ENCODE measurements at places on chromosomes 13 and 19. TPM values are rescaled to one million over a fixed set of nuclear protein-coding genes. Genes with fewer than 3 reads are reported as not detected.

LINGO3 gene
- not detected for total RNA-seq

ZNF470 gene
- total RNA-seq: 4.1 TPM

RFPL4A gene
- not detected for total RNA-seq

SRRM5 gene
- total RNA-seq: not detected

FCAR gene
- total RNA-seq: not detected

ZNF541 gene
- total RNA-seq: not detected

MEIS3 gene
- 25.8 TPM for total RNA-seq

VSTM2B gene
- total RNA-seq: not detected

LYPD3 gene
- 13.0 TPM for total RNA-seq

BST2 gene
- total RNA-seq: 26.3 TPM

GATAD2A gene
- 61.7 TPM for total RNA-seq

SIAH3 gene
- total RNA-seq: under 0.01 TPM

ZNF302 gene
- 6.4 TPM for total RNA-seq

CCDC8 gene
- 27.2 TPM for total RNA-seq

ZNF880 gene
- 25.4 TPM for total RNA-seq

WDR62 gene
- 0.72 TPM for total RNA-seq

CRB3 gene
- total RNA-seq: 79.0 TPM

NKG7 gene
- total RNA-seq: not detected

CBLC gene
- 185 TPM for total RNA-seq

TEAD2 gene
- total RNA-seq: 35.2 TPM

METTL21C gene
- total RNA-seq: not detected

PSG3 gene
- total RNA-seq: not detected
